Kasumi-1 (cell line): ENCODE measurements at places on chromosomes 7 and 10.
A peak's percentile ranks its signal among the peaks of the same experiment; 100 is the strongest.

DNA sequence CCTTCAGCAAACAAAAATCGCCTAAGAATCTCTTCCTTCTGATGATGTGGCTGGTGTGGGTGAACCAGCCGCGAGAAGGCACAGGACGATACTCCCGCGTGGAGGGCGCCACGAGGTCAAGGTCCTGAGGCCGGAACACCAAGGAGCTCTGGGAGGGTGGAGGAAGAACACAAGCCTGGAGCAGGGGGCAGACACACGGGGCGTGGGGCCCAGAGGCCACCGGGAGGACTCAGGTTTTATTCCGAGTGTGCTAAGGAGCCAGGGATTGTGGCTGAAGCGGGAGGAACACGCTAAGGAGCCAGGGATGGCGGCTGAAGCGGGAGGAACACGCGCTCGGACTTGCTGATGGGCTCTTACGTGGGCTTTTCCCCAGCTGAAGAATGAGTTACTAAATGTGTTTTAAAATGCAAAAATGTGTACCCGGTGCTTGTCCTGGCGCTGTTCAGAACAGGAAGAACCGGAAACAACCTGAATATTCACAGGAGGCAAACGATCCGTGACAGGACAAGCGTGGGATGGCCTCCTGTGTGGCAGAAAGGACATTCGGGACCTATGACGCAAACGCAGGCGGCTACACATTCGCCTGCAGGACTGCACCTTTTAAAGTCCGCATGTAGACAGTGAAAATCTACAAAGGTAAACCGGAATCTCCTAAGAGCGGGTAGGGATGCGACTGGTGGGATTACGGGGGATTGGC lies 64.0 kb downstream of the MAD1L1 start:
- no peak for DNase-seq

DNA sequence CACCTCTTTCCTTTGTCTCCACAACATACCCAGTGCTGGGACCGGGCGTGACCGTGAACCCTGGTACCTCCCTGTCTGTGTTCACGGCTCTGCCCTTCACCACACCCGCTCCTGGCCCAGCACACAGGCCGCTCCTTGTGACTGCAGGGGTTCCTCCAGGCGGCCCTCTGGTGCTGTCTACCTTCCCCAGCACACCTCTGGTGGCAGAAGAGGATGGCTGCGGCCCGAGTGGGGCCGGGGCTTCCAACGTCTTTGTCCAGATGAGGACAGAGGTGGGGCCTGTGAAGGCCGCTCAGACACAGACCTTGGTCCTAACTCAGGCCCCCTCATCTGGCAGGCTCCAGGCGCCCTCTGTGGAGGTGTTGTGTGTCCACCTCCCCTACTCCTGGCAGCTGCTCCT lies 55.4 kb upstream of the SGMS1 start:
- no peak for DNase-seq

GRCh38 chr7:22296916-22297315 lies 60.0 kb downstream of the RAPGEF5 start:
- DNase-seq: peak; percentile 20

GRCh38 chr7:150378115-150378852 lies 846 bp upstream of the ZNF775 start:
- peak; percentile 64 for DNase-seq

DNA sequence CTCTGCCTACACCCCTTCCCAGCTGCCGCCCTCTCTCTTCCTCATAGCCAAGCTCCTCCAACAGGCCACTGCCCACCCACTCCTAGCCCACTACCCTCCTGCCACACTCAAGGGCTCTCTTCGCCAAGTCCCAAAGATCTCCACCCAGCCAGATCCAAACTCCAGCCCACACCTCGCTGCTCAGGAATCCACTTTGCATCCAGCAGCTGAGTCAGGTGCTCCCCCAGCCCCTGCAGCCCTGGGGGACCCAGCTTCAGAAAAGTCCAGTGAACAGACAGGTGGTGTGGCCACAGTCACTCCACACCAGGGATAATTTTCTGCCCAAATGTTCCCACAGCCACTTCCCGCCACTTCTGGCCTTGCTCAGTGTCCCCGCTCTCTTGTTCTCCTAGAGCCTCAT lies 10.9 kb downstream of the OGDHL start:
- DNase-seq: no peak

DNA sequence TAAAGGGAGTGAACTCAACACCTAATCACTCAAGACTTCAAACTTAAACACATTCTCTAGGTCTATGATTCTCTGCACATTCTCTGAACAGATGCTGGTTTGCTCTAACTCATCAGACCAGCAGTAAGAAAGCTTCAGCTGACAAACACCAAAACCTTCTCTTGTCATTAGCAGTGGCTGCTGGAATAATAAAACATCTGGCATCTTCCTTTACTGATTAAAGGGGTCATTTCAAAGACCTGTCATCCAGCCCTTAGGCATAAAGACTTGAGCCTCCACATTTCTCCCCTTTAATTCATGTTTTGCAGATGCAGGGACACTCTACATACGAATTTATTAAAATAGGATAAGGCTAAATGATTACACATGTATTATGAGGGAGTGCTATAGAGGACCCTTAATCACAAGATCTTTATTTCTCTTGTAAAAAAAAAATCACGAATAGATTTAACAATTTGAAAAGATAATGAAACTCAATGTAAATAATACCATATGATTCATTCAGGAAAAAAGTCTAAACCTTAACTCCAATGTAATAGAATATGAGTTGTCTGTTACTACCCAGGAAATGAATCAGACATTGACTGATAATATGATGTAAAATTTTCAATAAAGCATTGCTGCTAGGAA lies 152.4 kb upstream of the GNAI1 start:
- DNase-seq: no peak

GRCh38 chr10:90458054-90458453 lies 399.8 kb downstream of the HTR7 start:
- DNase-seq: no peak

- DNase-seq: peak; percentile 73
Observed at GRCh38 chr10:34716958-34717357, 98.1 kb downstream of the PARD3 start.

- no peak for DNase-seq
Observed at GRCh38 chr10:59276919-59277318, 85.4 kb downstream of the FAM13C start.

GRCh38 chr10:26755443-26755903 lies 58.0 kb downstream of the PDSS1 start:
- peak; percentile 39 for DNase-seq

GRCh38 chr7:22625251-22625650 lies 101.7 kb upstream of the IL6 start:
- DNase-seq: no peak

- DNase-seq: no peak
Observed at GRCh38 chr7:102009628-102010027, 192.2 kb downstream of the CUX1 start.

DNA sequence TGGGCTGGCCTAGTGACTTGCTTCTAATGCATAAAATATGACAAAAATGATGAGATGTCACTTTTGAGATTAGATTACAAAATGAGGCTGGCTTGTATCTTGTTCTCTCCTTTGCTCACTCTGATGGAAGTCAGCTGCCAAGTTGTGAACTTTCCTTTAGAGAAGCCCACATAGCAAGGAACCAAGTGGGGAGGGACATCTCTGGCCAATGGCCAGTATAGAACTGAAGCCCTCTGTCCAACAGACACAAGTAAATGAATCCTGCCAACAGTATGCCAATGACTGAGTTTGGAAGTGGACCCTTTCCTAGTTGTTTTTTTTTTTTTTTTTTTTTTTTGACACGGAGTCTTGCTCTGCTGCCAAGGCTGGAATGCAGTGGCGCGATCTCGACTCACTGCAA lies 3.3 kb downstream of the ZC3HC1 start:
- no peak for DNase-seq

DNA sequence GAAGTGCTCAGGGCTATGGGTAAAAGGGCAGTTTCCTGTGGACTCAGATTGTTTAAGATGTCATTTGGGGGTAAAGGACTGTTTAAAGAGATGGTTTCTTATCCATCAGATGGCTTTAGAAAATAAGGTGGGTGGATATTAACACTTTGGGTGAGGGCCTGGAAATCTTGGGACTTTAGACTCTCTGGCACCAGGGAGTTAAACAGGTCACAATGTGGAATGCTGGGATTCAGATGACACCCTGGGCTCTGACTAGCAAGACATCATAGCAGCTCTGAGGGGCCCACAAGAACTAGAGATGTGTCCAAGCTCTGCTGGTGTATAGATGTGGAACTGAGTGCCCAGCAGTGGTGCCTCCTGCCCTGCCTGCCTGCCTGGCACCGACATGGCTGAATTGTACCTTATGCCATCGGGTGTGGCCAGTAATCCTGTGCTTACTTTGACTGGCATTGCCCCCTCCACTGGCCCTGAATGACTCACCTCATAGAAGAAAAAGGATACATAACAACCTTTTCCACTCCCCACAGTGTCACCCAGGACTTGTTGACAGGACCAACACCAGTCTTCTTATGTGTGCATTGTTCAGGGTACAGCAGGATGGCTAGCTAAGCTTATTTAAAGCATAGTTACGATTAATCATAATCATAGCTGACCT lies 100.0 kb upstream of the PRR15 start:
- DNase-seq: no peak

DNA sequence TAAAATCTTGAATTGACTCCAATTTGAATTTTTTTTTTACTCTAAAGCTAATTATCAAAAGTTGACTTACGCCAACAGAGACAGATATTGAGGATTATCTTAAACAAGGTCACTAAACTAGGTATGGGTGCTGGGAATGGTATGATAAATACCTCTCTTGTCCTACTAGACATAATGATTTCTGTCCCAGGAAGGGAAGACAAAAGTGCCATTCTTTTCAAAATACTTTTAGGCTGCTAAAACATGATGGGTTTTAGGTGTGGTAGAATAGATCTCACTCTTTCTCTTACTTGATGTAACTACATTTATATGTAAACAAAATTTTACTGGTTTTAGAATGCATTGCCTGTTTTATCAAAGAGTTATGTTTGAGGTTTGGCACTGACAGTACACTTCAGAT lies 15.1 kb downstream of the TMEM60 start:
- no peak for DNase-seq

DNA sequence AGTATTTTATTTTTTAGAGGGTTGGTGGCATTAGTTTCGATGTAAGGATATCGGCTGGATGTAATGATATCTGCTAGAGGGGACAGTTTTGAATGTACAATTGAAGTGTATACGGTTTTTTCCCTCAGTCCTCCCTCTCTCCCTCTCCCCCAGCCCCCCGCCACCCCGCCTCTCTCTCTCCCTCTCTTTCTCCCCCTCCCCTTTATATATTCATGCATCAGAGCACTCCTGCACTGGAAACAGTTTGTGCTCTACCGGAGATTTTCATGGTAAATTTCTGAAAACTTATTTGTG lies 1.6 kb downstream of the GLCCI1 start:
- DNase-seq: no peak

- no peak for DNase-seq
Observed at GRCh38 chr7:53475776-53476175, 440.3 kb downstream of the POM121L12 start.

- no peak for DNase-seq
Observed at GRCh38 chr10:72104472-72105097, 16.2 kb upstream of the SPOCK2 start.

- peak; percentile 76 for DNase-seq
Observed at GRCh38 chr7:30028749-30029635, 780 bp downstream of the PLEKHA8 start.

DNA sequence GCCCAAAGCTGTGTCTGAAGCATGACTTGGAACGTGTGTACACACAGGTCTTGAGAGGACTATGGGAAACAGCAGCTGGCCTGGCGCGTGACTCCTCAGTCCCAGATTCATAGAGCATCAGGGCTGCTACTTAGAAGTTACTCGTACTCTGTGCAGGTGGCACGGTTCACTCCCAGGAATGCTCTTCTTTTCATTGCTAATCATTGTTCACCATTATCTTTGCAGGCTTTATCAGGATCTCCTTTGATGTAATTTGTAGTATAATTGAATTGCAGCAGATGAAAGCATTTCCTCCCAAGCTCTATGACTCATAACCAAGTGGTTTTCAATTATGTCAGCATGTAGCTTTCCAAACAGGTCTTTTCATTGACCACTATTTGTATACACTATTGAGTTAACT lies 938.9 kb downstream of the NRG3 start:
- no peak for DNase-seq

GRCh38 chr7:157480371-157481050 lies 143.7 kb downstream of the DNAJB6 start:
- DNase-seq: no peak

GRCh38 chr7:285731-286130 lies 4.2 kb upstream of the FOXL3 start:
- no peak for DNase-seq

GRCh38 chr10:112821663-112822062 lies 128.4 kb upstream of the TCF7L2 start:
- no peak for DNase-seq

DNA sequence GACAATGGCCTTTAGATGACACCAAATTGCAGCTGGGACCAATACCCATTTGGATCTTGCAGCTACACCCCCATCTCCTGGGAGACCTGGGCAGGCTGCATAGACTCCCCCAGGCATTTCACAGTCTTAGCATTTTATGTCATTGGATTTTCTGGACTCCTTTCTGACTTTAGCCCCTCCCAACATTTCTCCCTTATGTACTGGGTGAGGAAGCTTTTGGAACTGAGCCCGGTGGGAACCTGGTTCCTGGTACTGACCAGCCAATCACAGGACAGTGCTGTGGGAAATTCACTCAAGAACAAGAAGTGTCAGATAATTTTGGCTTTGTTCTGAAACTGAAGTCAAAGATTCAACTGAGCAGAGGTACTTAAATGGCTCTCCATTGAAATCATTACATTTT lies 177.7 kb downstream of the ACTR3B start:
- DNase-seq: no peak

DNA sequence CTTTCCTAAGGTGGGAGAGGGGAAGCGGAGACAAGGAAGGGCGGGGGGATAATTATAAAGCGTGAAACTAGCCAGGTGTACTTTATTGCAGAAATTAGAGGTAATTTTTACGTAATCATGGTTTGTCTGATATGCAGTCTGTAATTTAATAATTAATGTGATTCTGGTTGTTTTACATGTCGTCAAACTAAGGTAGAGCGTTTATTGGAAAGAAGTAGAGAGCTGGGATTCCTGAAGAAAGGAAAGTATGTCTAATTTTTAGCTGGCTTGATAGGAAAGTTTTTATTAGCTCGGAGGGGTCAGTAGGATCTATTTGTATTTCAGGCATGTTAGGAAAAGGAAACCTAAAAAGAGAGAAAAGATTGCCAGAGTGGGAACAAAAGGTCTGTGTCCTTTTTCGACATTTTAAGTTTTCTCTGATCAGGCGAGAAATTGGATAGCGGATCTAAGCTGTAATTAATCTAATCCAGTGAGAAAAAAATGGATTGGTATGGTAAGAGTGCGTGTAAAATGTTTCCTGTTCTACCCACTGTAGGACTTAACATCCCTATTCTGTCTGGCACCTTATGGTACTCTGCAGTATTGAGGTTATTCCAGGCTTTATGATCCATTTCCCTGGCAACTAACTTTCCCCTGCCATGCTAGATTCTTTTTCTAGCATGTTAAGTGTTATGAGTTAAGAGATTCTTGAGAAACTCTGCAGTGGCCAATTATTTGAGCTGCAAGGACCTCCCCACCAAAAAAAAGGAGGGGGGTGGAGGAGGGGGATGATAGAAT lies 1.4 kb downstream of the CELF2 start:
- peak; percentile 21 for DNase-seq

GRCh38 chr7:66549466-66549865 lies 79.2 kb upstream of the KCTD7 start:
- no peak for DNase-seq
